ENCODE measurements at places on chromosomes 11 and 22.
A peak's percentile ranks its signal among the peaks of the same experiment; 100 is the strongest.

DNA sequence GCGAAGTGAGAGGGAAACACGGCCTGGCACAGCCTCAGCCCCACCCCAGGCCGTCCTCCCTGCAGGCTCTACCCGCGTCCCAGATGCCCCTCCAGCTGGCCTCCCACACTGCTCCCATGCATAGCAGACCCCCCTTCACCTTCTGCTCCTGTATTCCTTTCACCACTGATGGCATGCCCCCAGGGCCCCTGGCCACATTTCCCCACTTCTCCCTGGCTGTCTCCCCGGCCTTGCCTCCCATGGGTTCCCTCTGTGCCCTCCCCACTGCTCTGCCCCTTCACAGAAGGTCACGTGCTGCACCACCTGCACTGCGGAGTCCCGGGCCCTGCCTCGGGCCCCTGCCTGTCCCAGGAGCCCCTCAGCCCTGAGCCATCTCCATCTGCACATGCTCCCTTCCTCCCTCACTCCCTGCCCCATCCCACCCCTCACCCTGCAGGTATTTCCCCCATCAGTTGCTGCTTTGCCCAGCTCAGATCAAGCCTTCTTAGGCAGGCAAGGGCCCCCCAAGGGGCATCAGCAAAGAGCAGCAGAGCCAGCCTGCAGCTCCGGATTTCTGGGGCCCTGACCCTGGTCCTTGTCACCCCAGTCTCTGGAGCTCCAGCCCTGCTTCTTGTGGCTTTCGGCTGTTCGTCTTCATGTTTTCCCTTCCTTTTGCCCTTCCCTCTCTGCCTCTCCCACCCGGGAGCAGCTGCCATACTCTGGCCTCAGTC lies 46.4 kb downstream of the GAB4 start:
- no peak for DNase-seq

- peak; percentile 42 for DNase-seq
Observed at GRCh38 chr22:26763633-26764361, 106.4 kb downstream of the MIAT start.

GRCh38 chr11:61054513-61054912 lies 47.8 kb upstream of the CD5 start:
- no peak for DNase-seq

DNA sequence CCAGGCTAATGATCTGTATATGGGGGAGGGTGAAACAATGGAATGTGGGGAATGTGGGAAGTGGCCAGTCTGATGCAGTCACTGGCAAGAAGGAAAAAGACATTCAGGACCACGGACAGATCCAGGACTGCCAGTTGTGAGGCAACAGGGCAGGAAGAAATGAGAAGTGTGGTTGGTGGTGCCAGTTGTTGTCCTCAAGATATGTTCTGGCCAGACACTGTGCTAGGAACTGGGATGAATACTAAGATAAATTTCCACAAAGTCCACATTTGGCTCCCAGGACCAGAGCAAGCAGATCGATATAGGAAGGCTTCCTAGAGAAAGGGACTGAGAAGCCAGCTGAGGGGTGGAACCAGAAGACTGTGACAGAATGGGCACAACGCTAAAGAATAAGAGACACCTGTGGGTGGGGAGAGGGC lies 6.8 kb upstream of the TPBGL start:
- DNase-seq, result peak; percentile 55

DNA sequence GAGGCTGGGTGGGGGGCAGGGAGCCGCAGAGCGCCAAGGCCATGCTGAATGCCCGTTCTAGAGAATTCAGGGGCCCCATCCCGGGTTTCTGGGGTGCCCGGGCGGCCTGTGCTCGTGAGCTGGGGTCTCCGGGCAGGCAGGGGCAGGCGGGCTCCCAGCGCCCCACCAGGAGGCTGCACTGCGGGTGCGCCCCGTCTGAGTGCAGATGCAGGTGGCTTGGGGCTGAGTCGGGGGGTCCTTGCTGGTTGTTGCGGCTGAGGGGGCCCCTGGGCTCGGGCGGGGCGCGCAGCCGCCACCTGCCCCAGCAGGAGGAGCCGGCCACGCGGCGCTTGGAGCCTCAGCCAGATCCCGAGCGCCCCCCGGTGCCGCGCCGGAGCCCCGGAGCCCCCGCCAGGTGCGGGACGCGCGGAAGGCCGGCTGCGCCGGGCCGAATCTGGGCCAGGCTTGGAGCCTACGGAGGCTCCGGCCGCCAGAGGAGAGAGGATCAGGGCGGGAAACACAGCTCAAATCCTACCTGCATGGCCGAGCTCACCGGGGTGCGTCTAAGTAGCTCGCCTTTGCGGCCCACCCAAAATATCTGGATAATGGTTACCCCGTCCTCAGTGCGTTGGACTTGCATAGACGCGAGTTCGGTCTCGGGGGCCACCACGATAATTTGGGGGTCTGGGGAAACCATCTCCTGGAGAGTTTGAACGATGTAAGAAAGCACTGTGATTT lies 590 bp upstream of the IGF2 start:
- DNase-seq, result no peak

DNA sequence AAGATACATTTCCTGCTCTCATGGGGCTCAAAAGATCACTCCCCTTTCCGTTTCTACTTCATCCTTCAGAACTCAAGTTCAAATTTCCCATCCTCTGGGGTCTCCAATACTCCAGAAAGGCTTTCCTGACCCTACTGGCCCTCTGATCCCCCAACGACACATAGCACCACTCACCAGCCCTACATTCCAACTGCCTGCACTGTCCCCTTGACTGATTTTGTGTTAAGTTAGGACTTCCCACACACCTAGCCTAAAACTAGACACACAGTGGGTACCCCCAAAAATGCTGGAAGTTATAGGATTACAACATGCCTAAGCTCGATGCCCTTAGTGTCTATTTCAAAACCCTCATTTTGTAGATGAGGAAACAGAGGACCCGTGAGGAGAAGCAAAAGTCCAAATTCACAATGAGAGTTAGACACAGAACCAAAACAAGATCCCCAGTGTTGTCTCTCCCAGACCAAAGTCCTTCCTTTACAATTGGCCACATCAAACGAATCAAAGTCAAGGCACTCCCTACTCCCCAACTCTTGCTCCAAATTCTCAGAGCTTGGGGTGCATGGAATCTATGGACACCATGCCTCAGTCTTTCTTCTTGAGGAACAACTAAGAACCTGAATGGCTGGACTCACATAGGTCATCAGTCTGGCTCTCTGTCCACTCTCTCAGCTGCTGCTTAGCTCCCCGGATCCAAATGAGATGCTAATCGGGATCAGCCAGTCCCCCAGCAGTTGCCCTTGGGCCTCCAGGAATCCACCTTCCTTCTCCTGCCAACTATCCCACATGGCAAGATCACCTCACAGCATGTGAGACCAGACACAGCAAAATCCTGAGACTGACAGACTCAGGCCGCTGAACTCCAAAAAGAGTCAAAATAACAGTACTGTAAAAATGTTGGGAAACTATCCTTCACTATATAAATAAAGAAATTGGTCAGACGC lies 1.7 kb downstream of the CLPB start:
- no peak for DNase-seq

DNA sequence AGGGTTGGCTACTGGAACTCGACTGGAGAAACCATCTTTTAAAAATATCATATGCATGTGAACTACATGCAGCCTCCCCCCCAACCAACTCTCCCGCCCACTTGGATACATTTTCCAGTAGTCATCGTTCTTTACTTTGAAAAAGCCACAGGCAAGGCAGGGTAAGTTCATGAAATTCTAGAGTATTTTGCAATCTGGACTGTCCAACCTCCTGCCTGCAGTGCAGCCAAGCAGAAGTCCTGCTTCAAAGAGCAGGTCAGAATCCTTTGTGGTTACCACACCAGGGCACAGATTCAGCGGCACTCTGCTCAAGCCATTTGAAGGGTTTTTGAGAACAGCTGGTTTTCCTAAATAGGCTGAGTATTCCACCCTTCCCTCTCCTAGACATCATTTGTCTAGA lies 12.1 kb downstream of the ELF5 start:
- peak; percentile 84 for DNase-seq

DNA sequence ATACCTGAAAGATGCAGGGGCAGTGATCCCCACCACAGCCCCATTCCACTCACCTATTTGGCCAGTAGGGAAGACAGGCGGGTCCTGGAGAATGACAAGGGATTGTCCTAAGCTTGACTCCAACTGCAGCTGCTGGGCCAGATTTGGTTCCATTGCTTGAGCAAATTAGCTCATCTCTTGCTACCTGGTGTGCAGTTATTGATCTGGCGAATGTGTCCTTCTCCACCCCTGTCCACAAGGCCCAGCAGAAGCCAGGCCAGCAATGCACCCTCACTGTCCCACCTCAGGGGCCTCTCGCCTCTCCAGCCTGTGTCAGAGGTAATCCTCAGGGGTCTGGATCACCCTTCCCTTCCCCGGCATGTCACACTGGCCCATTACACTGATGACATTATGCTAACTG lies 23.3 kb downstream of the TSPAN32 start:
- no peak for DNase-seq

GRCh38 chr11:102064316-102064715 lies 17.1 kb downstream of the CFAP300 start:
- DNase-seq, result no peak

GRCh38 chr22:22061085-22062077 lies 78.8 kb upstream of the TOP3B start:
- peak; percentile 62 for DNase-seq

- no peak for DNase-seq
Observed at GRCh38 chr11:64605244-64605560, 14.2 kb downstream of the SLC22A12 start.

GRCh38 chr22:29945435-29945834 lies 62.5 kb downstream of the MTMR3 start:
- DNase-seq, result no peak

DNA sequence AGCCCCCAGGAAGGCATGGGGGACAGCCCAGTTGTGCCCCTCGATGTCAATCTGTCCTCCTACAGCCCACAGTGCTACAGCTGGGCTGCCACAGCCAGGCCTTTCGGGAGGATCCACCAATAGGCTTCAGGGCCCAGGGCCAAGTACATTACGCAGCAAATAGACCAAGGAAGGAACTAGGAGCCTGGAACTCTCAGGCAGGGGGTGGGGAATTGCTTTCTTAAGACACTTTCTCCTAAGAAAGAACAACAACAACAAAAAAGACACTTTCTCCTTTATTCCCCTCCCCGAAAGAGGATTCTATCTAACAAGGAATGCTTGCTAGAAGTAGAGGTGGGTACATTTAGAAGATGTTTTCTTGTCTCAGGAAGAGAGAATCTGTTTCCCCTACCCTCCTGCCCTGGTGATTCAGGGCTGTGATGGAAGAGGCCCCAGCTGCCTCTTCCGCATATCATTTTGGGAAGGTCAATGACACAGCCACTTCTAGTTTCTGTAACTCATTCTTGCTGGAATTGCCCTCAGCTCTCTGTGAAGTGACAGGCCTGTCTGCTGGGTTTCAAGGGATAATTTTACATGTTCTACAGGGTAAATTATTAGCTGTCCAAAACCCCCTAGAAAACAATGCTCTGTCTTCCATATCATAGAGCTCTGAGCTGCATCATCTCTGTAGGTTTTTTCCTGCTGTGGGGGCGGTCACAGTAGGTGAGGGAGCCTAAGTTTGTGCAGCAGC lies 6.0 kb upstream of the MALAT1 start:
- peak; percentile 91 for DNase-seq

DNA sequence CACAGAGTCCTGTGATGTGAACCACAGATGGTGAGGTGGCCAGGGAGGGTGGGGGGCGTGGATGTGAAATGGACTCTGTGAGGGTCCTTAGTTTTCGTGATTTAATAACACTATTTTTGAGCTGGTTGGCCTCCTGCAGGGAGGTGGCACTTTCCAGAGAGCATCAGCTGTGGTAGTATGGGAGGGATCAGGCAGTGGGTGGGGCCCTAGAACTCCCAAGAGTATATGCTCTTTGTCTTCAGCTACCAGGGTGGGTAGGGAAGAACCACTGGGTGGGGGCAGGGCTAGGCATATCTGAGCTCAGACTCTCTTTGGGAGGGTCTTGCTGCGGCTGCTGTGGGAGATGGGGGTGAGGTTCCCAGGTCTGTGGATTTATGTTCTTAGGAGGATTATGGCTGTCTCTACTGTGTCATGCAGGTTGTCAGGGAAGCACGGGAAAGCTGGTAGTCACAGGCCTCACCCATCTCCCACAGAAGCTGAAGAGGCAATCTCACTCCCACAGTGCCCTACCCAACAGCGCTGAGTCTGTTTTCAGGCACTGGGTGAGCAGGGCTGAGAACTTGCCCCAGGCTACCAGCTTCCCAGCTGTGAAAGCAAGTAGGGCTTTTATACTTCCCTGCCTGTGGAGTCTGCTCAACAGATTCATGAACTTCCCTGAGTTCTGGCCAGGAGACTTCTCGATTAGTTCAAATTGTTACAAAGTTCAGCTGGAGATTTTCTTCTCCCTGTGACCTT lies 47.9 kb upstream of the SNX19 start:
- no peak for DNase-seq

DNA sequence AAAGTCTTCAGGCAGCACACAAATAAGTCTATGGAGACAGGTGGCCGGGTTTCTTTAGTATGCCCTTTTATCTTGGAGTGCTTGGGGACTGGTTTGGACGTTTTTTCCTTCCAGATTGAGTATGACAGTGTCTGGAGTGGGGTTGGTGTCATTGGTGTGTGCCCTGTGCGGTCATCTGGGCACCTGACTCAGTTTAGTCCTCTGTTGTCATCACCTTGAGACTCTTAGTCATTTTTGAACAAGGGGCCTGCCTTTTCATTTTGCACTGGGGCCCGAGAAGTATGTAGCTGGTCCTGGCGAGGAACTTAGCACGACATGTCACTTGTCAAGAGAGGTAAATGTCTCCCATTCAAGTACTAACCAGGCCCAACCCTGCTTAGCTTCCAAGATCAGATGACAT lies 27.2 kb upstream of the MYO18B start:
- no peak for DNase-seq

- no peak for DNase-seq
Observed at GRCh38 chr11:109089144-109089543, 332.8 kb upstream of the C11orf87 start.

DNA sequence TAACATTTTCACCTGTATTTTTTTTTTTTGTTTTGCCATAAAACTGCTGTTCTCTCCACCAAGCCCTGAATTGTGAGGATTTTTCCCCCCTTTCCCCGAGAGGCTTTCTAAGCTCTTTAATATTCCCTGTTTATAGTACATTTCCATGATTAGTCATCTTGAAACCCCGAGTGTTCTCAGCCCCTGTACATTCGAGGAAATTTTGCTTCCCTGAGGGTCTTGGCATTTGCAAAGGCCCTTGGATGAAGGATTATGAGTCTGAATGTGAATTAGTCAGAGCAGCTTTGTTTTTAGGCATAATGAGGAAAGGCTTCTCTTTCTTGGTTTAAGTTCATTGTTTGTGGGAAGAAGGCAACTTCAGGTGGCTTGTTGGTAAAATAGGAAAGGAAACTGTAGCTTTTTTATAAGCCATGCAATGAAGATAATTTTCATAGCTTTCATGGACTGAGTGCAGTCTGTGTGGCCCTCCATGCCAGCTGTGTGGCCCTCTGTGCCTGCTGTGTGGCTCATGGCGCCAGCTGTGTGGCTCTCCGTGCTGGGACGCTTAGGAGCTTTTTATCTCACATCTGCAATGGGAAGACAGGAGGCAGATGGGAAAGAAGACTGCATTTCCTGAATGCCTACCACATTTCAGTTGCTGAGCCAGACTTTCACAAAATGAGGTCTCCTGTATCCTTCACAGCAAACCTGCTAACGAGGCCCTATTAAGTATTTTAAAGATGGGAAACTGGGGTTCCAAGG lies 129.0 kb downstream of the TEAD1 start:
- DNase-seq, result peak; percentile 73

Data from fibroblast of mammary gland (primary cell).